ENCODE measurements at places on chromosomes 12 and 14.

GRCh38 chr12:42915426-42915825, 325.9 kb upstream of the PRICKLE1 start:
- DNase-seq = no peak

DNA sequence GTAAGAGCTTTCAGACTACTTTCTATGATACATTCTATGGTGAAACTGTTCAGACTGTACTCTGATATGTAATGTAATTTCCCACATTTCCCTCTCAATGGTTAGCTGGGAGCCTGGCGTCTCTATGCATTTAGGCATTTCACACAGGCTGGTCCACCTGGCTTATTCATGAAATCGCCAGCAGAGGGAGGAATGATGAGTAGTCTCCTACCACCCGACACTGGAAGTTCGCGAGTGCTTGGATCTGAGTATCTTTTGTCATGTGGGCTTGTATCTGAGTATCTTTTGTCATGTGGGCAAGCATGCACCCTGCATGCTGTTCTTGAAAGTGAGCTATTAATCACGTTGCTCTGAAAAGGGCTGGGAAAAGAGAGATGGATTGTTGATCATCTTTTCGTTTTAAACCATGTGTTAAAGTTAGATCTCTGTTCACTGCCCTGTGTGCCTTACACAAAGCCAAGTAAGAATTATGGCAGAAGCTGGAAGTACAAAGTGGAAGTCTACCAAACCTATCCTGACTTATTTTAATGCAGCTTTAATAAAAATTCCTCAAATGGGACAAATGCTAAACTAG, 235.0 kb downstream of the ATP23 start:
- no peak for DNase-seq

DNA sequence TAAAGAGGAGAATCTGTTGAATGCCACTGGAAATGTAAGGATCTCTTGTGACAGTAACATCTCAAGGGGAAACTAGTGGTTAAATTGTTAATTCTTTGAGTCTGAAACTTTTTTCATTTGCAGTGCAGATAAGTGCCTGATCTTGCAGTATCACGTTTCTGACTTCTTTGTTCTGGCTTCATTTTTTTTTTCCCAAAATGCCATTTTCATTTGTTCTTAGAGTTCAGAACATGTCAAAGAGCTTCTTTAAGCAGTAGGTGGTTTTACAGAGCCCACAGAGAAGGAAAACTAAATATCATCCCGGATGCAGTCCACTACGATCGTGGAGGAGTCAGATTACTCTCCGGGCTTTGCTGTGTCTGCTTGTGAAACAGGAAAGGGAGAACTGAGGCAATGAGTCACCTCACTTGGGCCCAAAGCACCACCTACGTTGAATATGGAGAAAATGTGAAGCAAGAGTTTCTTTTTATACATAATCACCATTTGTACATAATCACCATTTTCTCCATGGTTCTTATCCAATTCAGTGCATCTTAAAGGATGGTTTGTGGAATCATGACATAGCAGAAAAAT, 43.9 kb downstream of the HMGA2 start:
- DNase-seq = no peak

- DNase-seq = no peak
Observed at GRCh38 chr14:24351517-24351916, 11.7 kb upstream of the RIPK3 start.

GRCh38 chr14:101017806-101018560, 114.5 kb upstream of the RTL1 start:
- DNase-seq = no peak

- no peak for DNase-seq
Observed at GRCh38 chr12:120229487-120230325, 28.8 kb upstream of the RPLP0 start.

DNA sequence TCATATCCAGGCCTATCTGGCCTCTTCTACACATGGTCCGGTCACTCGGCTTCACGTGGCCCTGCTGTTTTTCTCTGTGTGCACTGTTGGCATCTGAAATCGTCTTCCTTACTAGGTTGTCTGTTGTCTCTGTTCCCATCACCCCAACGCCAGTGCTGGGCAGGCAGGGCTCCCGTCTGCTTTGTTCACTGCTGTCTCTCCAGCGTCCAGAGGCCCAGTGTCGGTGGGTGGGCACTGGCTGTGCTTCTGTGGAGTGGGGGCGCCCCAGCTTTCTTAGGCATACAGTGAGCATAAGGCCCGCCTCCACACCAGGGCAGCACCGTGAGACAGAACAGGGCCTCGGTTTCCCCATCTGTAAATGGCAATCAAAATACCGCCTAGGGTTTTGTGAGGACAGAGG, 153.1 kb downstream of the BCL11B start:
- no peak for DNase-seq

DNA sequence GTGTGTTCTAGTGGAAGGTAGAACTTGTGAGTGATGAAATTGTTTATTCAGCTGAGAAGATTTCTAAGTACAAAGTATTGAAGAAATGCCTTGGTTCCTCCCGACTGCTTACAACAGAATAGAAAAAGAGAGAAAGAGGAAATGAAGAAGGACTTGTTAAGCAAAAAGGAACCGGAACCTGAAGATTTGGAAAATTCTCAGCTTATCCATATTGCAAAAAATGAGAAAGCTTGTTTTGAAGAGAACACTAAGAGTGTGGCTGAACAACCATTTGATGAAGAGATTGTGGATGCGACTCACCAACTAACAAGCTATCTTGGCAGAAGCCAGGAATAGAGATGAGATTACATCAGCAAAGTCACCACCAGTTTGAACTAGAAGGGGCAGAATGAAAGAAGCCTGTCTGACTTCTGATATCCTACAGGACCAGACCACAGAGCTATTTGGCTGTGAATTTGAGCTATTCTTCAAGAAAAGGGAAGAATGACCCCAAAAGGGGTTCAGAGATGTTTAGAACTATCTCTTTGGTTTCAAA, 15.1 kb downstream of the NDUFA9 start:
- no peak for DNase-seq

DNA sequence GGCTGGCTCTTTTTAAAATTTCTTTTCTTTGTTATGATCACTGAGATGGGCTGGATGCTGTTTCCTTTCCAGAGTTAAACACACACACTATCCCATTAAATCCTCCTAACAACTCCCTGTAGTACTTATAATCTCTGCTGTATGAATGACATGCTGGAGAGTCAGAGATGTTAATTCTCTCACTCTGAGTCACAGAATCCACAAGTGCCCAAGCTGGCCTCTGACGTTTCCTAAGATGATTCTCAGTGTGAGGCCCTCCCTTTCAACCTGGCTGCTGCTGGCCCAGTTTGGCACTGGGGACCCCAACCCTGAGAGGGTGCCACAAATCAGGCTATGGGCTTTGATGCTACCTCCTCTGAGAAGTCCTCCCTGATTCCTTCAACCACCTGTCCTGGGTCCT, 5.4 kb downstream of the NOS1 start:
- DNase-seq = no peak

GRCh38 chr12:54460317-54460923, 13.0 kb downstream of the GTSF1 start:
- DNase-seq = no peak

DNA sequence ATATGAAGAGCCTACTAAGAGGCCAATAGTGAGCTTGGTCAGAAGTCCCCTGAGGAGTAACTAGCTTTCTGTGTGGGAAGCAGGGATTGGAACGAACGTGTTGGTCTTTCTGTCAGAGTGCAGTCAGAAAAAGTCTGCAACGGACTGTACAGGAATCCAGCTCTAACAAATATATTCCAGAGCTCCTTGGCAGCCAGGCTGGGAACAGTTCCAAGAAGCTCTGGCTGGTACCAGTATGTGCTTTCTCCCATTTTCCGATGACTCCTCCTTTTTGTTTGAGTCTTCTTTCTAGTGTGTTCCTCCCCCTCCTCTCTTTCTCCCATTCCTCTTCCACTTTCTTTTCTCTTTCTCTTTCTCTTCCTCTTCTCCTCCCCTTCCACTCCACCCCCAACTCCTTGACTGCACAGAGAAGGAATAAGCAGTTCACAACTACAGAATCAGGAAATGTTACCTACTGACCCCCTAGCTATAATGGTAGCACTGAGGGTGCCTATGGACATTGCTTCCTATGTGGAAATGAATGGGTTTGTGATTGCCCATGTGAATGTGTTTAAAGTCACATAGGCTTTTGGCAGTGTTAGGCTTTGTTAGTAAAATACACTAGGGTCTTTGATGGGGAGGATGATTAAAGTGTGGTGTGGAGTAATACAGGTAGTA, 59.9 kb downstream of the TTLL5 start:
- DNase-seq = no peak

DNA sequence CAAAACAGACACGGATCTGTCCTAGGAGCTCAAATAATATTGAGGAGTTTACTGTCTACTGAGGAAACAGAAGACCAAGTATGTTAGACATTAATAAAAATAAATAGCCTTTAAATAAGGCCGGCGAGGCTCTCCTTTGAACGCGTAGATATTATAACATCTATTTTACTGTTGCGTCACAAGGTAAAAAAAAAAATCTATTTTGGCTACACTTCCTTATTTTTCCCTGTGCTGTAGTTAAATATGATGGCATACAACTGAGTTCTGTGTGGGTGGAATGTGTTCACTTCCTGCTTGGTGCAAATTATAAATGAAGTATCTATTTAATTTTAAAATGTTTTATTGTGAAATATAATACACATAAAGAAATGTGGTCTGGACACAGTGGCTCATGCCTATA, 17.2 kb upstream of the RAD52 start:
- no peak for DNase-seq

- DNase-seq = no peak
Observed at GRCh38 chr12:67299926-67300325, 30.8 kb downstream of the CAND1 start.

DNA sequence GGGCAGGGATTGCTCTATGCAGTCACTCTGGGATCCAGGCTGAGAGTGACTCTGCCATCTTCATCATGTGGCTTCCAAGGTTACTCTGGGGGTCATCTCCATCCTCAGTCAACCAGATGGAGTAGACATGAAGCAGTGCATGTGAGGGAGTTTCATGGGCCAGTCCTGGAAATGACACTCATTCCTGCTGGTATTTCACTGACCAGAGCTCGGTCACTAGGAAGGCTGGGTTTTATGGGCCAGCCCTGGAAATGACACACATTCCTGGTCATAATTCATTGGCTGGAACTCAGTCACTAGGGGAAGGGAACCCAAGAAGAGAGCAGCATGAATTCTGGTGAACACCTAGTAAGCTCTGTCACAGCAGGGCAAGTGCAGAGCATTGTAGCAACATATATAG, 144.7 kb downstream of the SMOC1 start:
- DNase-seq = no peak

GRCh38 chr14:29930283-29930682, 2.6 kb upstream of the PRKD1 start:
- no peak for DNase-seq

DNA sequence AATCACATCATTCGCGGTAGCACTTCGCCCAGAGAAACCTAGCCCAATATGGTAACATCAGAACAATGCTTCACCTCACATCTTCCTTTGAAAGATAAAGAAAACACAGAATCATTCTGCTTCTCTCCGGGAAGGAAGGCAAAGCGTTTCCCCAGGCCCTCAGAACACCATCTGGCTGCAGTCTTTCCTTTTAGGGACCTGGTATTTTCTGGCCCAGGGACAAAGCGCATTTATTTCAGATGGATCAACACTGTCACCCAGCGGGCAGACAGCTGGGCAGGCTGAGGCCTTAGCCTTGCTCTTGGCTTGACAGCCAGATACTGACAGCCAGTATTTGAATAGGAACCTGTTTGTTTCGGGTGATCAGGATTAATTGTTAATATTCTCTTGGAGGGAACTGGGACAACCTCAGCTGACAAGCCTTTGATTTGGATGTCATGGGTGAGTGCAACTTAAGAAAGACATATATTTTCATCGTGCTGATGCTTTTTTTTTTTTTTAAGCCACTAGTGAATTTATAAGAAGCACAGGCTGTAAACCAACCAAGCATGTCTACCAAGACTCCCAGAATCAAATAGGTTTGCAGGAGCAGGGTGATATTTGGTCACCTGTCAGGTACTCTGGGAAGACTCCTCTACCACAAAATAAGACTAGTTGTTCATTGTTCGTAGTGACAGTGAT, 118.9 kb downstream of the VEZT start:
- no peak for DNase-seq

- DNase-seq = no peak
Observed at GRCh38 chr14:73452341-73453186, 5.8 kb downstream of the NUMB start.

DNA sequence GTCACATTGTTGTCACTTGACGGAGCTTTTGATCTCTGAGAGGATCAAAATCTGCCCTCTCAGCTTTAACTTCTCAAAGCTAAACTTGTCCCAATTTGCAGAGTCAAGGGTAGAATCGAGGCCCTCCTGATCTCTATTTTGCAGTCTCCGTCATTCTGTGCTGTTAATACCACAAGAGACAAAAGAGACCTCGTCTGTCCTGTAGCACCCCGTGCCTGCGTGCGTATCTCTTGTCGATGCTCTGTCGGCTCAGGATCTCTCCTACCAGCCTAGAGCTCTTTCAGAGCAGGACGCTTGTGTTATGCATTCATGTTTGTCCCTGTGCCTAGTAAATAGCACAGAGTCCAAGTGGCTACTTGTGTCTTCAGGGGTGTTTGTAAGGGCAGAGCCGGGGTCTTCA, 5.1 kb downstream of the EVL start:
- DNase-seq = no peak

- no peak for DNase-seq
Observed at GRCh38 chr12:16586350-16587109, 19.4 kb downstream of the LMO3 start.

DNA sequence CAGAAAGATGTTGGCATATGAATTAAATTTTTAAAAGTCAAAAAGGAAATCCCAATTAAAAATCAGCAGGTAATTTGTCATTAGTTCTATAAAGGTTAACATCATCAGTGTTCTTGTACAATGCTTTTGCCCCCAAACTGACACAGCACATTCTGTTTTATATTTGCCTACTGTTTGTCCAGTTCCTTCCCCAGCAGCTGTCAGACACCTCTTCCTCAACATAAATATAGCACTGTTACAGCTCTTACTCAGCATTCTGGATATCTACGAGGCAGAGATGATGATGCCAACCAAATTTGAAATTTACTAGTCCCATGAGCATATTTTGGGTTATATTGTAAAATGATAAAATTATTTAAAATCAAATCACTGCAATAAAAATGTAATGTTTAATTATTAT, 124.6 kb downstream of the SINHCAF start:
- no peak for DNase-seq

DNA sequence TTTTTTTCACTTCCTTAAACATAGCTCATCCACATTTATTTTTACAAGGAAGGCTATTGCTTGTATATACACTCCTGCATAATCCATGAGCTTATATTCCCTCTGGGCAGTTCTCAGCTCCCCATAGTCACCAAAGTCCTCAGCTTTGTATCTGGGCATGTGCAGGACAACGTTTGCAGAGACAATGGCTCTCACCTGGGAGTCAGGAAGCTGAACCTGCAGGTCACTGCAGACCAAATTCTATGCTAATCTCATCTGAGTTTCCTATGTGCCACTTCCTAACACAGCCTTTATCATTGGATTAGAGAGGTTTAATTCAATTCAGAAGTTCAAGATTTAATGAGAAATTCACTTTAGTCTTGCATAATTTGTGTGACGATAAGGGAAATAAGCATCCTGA, 131.5 kb downstream of the KCNK10 start:
- no peak for DNase-seq

- DNase-seq = no peak
Observed at GRCh38 chr12:112170376-112170775, 45.0 kb downstream of the TRAFD1 start.

- no peak for DNase-seq
Observed at GRCh38 chr12:80045594-80045993, 53.7 kb upstream of the OTOGL start.

GRCh38 chr14:69580009-69580577, 5.4 kb upstream of the CCDC177 start:
- DNase-seq = no peak

GRCh38 chr14:47857646-47858045, 182.2 kb upstream of the MDGA2 start:
- DNase-seq = no peak

- no peak for DNase-seq
Observed at GRCh38 chr12:110107369-110108281, 16.5 kb upstream of the IFT81 start.

Data from stimulated activated CD4-positive, alpha-beta T cell treated with anti-CD3 and anti-CD28 coated beads, Interleukin-15, amount 100 ng/mL, for 48 hours (primary cell).